ENCODE measurements at places on chromosomes 2 and 18. TPM values are rescaled to one million over a fixed set of nuclear protein-coding genes. Genes with fewer than 3 reads are reported as not detected.

DNA sequence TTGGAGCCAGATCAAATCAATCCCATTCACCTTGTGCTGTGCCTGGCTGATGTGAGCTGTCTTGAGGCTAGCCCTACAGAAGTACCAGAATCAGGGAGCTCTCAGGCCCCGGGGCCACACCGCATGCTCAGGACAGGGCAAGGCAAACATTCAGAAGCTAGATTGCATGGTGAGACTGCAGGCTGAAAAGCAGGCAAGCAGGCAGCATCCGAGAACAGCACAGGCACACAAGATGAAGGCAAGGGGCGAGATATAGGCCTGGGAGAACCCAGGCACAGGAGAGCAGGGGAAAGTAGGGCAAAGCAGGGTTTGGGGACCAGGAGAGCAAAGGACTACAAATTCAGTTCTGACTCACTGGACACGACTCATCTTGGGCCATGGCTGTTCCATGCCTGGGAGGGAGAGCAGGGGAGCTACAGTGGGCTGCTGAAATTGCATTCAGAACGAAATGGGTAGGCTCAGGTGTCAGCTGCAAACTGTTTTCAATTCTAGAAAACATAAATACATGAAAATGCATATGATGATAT lies 59.6 kb downstream of the GALNT14 start:
- DNase-seq = no peak

GRCh38 chr2:1049691-1050090 lies 99.0 kb downstream of the SNTG2 start:
- DNase-seq = no peak

GRCh38 chr18:24003903-24004640 lies 10.5 kb upstream of the TTC39C start:
- DNase-seq = no peak

GRCh38 chr2:236464140-236464539 lies 105.5 kb upstream of the ACKR3 start:
- DNase-seq = no peak

ERBB4 gene
- not detected for total RNA-seq
